RWPE1 (cell line): ENCODE measurements at places on chromosomes 2 and 18.

GRCh38 chr2:218406949-218407618 is 7.4 kb downstream of the CTDSP1 start:
- DNase-seq, result peak; percentile 17

GRCh38 chr2:241950413-241951315 is 81.1 kb downstream of the RTP5 start:
- DNase-seq, result peak; percentile 78

DNA sequence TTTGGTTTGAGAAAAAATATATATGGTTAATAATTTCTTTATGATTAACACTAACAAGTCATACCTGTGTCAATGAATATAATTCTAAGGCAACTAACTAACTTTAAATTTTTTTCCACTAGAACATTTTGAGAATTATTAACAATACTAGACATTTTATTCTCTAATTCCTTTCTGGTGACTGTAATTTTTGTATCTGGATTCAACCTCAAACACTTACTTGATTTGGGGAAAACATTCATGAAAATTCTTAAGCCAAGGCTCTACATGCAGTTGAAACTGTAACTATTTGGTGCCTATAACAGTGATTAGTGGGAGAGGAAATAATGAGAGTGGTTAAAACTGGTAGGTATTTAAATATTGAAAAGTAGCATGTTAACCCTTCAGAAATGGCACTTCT is 546.5 kb upstream of the KLHL29 start:
- no peak for DNase-seq

GRCh38 chr2:131153529-131153928 is 48.4 kb downstream of the PLEKHB2 start:
- DNase-seq, result no peak

DNA sequence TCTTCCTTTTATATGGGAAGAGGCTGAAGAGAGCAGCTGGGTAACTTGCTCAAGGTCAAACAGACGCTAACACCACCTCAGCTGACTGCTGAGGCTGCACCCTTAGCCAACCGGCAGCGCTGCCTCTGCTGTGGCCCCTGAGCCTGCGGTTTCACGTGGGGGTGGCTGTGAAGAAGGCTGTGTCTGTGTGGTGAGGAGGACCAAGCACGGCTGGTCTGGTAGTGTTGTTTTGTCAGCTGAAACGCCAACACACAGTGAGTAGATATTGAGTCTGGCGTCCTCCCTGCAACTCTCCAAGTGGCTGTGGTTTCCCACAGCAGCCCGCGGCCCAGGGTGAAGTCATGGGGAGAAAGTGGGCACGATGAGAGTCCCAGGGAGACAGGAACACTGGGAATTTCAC is 69.6 kb downstream of the THNSL2 start:
- DNase-seq, result no peak

DNA sequence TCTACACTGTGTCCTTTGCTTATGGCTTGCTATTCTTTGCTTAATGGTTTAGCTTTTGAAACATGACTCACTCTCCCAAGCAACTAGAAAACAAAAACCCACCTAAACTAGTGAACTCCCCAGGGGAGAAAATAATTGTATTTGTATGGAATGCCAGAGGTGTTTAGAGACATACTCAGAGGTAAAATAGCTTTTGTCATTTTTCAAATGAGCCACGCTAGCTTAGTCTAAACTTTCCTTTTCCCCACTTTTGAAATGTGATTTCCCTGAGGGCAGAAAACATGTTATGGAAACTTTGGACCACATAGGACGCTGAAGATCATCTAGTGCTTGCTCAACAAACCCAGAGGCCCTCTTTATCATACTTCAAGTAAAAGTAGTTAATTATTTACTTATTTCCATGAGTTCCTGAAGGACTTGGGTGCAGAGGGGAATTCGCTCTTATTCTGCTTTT is 16.5 kb upstream of the CYTIP start:
- DNase-seq, result no peak

- no peak for DNase-seq
Measured at GRCh38 chr18:3911413-3911812, 461.4 kb downstream of the TGIF1 start.

GRCh38 chr2:240780023-240780700 is 39.9 kb downstream of the KIF1A start:
- no peak for DNase-seq

- no peak for DNase-seq
Measured at GRCh38 chr18:61738488-61738887, 154.3 kb downstream of the RNF152 start.

DNA sequence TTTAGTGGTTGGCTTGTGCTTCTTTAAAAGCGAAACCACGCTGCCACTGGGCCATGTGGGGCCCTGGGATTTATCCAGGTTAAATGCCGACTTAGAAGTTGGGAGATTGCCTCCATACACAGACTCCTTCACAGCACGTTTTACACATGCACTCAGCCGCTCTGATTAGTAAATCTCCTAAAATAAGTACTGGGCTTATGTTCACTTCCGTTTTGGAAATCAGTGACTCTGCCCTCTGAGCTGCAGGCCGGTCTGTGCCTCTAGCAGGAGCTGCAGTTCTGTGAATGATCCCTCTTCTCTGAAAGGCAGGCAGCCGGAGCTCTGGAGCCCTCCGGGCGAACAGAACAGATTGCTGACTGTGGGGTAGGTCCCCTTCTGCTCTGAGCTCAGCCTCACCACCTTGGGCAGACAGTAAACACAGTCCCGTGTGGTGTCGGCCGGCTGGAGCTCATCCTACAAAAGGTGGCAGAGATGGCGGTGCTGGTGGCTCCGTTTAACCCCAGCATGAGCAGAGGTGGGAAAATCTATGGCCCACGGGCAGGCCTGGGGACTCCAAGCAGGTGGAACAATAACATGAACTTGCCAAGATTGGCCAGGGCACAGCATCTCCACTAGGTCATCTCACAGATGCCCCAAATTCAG is 9.8 kb upstream of the RAB17 start:
- DNase-seq, result no peak

DNA sequence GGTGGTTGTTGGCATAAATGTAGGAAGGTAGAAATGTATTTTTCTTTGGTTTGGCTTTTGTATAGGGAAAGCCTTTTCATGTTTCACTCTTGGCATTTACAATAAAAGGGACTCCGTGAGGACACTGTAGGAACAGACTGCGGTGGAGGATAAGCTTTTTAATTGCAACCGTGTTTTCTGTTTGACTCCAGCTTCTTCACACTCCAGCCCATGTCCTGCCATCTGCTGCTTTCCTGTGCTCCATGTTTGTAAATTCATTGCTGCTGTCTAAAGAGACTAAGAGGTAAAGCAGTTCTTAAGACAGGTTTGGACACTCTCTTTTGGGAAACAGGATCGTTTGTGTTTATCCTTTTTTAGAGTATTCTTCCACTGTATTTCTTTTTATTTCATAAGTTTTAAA is 33.3 kb downstream of the WDR75 start:
- DNase-seq, result no peak

DNA sequence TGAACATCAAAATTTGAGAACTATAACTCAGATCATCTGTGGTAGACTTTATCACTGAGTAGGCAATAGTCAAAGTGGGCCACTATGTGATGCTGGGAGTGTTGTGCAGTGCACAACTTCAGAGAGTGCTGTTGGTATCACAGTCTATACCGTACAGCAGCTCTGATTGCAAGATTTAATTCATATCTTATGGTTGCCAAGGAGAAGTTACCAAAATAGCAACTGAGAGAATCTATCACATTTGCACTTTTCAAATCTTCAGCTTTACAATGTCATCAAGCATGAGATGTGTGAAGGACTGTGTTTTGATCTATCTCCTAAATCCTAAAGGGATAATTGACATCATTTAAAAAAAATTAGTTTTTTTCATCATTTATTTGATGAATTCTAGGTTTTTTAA is 216.1 kb downstream of the DLGAP1 start:
- no peak for DNase-seq

GRCh38 chr18:7898181-7898580 is 331.1 kb downstream of the PTPRM start:
- no peak for DNase-seq

DNA sequence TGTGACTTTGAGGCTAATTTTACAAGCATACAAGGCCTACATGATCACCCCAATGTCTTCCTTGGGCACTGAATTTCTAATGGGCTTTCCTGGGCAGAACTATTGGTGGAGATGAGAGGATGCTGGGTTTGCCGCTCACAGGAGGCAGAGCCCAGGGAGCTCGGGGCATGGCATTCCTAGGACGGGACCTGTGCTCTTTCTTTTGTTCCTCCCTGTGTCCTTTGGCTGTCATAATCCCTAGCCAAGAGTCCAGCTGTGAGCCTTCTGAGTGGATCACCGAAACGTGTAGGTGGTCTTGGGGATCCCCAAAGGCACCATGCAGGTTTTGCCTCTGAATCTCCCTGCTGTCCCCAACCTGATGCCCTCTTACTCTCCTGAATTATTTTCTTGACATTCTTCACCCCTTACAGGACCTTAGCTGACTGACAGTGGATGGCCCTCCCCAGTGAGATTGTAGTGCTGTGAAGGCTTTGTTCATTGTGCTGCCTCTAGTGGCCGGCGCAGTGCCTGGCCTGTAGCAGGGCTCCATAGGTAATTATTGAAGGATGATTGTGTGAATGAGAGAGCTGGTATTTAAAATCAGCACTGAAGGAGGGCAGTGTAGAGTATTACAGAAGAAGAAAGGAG is 221.9 kb downstream of the ZNF407 start:
- DNase-seq, result no peak

DNA sequence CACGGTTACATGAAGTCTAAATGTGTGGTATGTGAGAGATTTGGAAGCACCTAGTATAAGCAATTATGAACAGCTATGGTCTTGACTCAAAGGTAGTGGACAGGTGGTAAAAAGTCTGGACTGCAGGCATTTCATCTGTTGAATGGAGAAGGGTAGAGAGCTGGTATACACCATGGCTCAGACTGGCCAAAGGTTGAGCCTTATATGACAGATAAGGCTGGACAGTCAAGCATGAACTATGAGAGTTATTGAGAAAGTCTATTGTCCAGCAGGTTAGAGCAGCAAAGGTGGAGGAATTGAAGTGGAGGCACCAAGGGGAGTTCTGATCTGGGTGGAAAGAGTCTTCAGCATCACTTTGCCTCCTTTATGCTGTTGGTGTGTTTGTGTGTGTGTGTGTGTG is 346.7 kb upstream of the SLC14A2 start:
- no peak for DNase-seq

DNA sequence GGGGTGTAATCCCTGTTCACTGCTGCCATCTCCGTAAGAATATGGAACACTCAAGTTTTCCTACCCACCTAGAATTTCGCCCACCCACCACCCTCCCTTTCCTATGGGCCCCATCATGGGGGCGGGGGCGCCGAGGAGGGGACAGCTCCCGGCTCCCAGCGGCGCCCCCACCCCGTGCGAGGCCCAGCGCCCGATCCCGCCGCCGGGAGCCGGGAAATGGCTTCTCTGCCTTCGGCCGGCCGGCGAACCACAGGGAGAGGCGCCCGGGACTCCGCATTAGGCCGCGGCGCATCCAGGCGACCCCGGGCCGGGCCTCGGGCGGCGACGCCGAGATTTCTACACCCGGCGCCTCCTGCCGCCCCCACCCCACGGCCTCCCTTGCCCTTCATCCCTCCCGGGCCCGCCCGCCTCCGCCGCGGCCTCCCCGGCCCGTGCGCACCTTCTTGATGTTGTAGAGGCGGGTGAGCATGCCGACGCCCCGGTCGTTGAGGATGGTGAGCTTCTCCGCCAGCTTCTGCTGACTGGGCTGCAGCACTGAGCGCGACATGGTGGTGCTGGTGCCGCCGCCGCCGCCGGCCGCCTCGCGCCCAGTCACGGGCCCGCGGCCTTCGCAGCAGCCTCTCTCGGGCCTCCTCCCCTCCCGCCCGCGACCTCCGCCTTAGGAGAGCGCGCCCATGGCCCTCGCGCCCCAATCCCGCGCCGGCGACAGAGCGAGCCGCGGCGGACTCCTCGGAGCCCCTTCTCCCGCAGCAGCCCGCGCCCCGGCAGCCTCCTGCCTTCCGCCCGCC is 510 bp downstream of the NCKAP1 start:
- peak; percentile 12 for DNase-seq

GRCh38 chr2:177900082-177900481 is 172.5 kb downstream of the PDE11A start:
- DNase-seq, result peak; percentile 57

GRCh38 chr2:28351621-28352020 is 41.0 kb upstream of the FOSL2 start:
- no peak for DNase-seq

DNA sequence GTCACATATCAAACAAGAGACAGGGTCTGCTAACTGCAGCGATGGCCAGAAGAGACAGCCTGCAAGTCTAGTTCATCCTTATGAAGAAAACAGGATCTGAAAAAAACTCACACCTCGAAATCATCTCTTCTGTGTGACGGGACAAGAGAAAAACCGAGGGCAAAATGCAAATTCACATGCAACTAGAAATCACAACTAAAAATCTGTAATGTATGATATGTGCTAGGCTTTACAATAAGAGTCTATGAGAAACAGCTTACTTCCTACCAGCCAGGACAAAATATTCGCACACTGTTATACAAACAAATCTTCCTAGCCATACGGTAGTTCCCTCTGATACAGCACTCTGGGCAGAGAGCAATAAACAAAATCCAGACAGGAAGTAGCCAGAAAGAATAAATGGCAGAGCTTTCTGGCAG is 48.8 kb downstream of the ANKRD44 start:
- DNase-seq, result no peak

- DNase-seq, result no peak
Measured at GRCh38 chr2:191506515-191506914, 171.4 kb upstream of the NABP1 start.

DNA sequence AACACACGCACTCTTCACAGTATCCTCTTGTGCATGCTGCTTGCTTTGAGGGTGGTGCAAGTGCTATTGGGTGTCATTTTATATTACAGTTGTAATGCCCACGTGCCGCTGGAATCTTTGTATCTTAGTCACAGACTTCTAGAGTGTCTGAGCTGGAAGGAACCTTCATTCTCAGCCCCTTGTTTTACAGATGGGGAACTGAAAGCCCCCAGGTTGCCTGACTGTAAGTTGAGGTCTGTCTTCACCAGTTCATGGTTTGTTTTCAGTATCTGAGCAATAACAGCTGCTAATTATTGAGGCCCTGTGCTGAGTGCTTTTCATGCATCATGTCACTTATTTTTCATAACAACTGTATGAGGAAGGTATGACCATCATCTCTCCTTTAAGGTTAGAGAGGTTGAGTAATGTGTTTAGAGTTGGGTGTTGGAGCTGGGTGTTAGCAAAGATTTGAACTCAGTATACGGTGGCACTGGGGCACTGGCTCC is 77.0 kb downstream of the PRKCE start:
- no peak for DNase-seq

GRCh38 chr2:127420039-127420864 is 2.0 kb downstream of the PROC start:
- DNase-seq, result no peak

DNA sequence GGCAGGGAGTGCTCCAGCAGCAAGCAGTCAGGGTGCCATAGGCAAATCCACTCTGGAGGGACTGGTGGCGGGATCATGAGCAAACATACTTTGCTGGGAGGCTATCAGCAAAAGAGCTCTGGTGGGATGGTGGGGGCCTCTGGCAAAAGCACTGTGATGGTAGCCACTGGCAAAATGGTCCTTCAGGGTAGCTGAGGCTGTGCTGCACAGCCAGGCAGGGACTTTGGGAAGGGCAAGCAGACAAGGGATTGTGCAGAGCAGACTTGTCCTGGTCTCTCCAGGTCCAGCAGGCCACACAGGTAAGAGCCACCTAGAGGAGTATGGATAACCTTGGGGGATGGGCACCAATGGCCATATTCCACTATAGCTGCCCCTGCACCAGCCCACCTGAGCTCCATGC is 129.4 kb upstream of the OTOS start:
- no peak for DNase-seq

GRCh38 chr18:61861372-61861771 is 31.4 kb downstream of the RNF152 start:
- no peak for DNase-seq

- no peak for DNase-seq
Measured at GRCh38 chr2:17182399-17182798, 335.8 kb downstream of the RAD51AP2 start.
